ENCODE measurements at places on chromosomes 11 and 22.

DNA sequence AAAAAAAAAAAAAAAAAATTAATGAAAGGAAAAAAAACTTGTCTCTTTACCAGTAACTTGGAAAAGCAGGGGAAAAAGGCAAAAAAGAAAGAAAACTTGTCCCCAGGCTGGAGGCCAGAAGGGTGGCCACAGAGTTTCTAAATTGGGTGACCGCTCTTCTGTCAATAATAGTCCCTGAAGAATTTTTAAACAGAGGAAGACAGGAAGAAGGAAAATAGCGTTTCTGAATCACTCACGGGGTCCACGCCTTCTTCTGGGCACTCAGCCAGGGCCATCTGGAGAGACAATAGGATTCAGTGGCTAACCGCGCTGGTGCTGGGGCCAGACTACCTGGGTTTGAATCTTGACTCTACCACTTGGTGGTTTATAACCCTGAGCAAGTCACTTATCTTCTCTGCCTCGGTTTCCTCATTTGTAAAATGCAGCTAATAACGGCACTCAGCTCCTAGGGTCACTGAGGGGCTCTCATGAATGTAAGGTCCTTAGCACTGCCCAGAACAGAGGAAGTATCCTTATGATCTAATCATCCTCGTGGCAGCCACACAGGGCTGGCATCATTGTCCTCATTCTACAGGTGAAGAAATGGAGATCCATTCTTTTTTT is 7.0 kb downstream of the C11orf86 start:
- DNase-seq, result peak; percentile 40

- DNase-seq, result no peak
Measured at GRCh38 chr11:115180272-115180671, 323.9 kb downstream of the CADM1 start.

GRCh38 chr11:85945788-85946187 is 90.6 kb downstream of the CCDC83 start:
- DNase-seq, result no peak

- DNase-seq, result no peak
Measured at GRCh38 chr11:19595840-19596751, 116.5 kb upstream of the NAV2 start.

- peak; percentile 97 for DNase-seq
Measured at GRCh38 chr22:23893945-23894709, at the start of gene MIF. Gene MIF (plus strand): TSS chr22:23894383. CDS start chr22:23894475, 92 bp downstream.

GRCh38 chr11:64000026-64000739 is 13.9 kb downstream of the OTUB1 start:
- DNase-seq, result peak; percentile 47

DNA sequence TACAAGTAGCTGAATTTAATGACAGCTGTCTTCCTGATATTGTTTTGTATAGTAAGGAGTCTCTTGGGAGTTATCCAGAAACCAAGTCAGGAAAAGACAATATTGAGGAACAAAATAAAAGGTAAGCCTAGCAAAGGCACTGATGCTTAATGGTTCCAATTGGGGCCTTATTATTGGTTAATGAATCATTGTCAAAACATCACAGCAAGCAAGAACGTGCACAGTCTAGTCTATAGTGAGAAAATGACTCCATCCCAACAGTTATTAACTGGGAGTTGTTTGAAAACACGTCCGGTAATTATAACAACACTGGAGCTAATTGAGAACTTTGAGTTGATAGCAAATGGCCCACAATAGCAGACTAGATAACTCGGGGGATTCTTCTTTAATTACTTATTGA is 17.7 kb downstream of the BSX start:
- no peak for DNase-seq

DNA sequence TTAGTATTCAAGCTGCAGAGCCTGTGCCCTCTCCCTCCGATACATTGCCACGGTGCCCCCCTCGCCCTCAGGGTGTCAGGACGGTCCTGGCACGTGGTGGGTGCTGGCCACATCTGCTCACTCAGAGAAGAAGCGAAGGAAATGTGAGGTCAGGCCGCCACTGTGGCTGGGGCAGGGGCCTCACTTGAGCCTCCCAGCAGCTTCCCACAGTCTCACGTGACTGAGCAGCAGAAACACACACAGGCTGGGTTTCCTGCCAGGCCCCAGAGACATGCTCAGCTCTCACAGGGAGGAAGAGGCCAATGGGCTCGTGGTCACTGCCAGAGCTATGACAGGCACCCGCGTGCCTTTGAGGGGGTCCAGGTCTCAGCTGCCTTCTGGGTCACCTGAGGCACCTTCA is 37.9 kb upstream of the PRR5 start:
- DNase-seq, result no peak

DNA sequence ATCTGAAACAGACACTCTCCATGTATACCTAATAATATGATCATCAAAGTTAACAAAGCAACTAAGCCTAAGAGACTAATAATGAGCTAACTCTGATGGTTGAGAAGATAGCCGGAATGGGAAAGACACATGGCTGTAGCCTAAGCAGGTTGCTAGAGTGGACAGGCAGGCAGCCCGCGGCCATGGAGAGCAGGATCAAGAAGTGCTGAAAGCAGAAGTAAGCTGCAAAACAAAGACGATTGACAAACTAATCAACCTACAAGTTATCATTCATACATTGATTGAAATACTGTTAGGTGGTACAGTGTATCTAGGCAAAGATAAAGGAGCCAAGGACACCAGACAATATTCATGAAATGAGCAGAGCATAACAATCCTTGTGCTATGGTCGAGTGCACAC is 29.3 kb downstream of the SLN start:
- no peak for DNase-seq

GRCh38 chr11:42631220-42631843 is 680.5 kb upstream of the API5 start:
- no peak for DNase-seq

GRCh38 chr11:76666408-76666807 is 4.1 kb downstream of the LRRC32 start:
- DNase-seq, result no peak

DNA sequence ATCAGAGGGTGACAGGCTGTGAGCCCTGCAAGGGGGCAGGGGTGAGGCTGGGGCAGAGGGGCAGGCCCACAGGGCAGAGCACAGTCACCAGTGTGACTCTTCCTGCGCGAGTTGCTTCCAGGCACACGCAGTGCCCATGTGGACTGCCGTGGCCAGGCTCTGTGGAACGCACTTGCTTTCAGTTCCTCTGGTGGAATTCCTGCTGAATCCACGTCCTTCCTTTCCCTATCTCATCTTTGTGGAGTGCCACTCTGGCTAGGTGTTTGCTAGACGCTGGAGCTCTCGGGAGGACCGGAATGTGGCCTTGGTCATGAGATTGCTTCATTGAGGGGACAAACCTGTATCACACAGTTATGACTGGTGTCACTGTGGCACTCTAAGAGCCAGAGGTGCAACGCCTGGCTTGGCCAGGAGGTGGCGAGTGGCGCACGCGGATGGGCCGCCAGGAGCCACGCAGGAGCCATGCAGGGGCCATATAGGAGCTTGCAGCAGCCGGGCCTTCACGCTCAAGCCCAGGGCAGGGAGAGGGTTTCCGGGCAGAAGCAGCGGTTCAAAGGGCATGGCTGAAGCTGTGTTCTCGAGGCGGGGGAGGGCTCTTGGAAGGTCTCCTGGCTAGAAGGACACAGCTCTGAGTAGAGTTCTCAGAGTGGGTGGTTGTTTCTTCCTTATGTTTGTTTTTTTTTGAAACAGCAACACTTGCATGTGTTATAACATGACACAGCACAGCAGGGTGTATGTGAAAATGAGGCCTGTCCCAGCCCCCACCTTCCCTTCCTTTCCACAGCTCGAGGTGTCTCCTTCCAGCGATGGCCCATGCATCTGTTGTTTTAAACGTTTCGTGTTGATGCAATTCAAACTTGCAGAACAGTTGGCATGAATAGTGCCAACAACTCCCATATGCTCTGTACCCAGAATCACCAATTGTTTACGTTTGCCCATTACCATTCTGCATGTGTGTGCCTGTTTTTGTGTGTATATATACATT is 36.2 kb downstream of the TBC1D22A start:
- peak; percentile 73 for DNase-seq

DNA sequence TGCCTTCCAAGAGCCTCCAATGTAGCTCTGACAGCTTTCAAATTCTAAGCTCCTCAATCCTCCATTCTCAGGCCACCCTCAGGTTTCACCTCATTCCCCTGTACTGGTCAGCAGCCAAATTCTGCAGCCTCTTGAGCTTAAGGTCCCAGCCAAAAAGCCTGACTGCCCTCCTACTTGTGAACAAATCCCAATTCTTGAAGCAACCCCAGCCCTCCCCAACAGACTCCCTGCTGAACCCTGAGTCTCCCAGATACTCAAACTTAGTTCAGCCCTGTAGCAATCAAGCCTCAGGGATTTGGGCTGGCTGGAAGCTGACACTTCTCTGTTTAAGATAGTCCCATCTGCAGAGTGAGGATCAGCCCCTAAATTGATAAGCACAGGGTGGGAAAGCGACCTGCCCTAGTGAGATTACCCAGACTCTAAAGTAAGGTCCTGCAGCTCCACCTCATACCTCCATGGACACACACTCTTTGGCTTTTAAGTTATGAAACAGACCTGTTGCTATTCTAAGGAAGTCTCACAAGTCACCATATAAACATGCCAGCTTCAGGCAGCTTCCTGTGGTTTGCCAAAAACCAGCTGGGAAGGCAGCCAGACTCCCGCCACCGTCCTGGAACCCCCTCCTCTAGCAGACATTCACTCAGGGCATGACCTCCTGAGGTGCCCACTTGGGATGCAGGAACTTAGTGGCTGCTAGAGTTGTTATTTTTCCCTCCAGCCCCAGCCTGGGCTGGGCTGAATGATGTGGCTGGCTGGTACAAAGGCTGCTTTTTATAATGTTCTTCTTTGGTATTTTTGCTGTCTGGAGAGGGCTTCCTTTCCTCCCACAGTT is 82.5 kb upstream of the PICALM start:
- DNase-seq, result no peak

GRCh38 chr11:36467012-36467411 is 43.1 kb downstream of the TRAF6 start:
- no peak for DNase-seq

- DNase-seq, result no peak
Measured at GRCh38 chr22:30016596-30016995, 63.7 kb upstream of the HORMAD2 start.

All from stimulated activated CD4-positive, alpha-beta T cell treated with anti-CD3 and anti-CD28 coated beads, TNF-alpha, amount 100 ng/mL, for 24 hours (primary cell).